ENCODE measurements at places on chromosomes 5 and 9. TPM values are rescaled to one million over a fixed set of nuclear protein-coding genes. Genes with fewer than 3 reads are reported as not detected.

Gene PNPLA7
- 14.0 TPM for total RNA-seq

- DNase-seq = no peak
Measured at GRCh38 chr9:5510989-5511388, 658 bp downstream of the PDCD1LG2 start.

Gene PHF2
- total RNA-seq = 22.7 TPM

DNA sequence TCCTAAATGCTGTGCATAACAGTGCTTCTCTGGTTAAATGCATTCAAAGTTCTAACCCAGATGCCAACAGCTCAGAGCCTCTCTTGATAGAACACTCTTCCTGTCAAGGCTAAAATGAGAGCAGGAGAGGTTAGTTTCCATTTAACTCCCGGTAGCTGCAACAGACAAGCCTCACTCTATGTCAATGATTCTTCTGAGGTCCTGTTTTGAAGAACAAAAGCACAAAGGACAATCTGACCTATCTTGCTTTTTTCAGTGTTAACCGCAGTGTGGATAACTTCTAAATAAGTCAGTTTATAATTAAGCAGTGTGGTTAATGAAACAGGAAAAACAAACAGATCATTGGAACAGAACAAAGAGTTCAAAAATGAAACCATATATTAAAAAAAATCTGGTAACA lies 80.7 kb downstream of the ANKRD55 start:
- no peak for DNase-seq
